ENCODE measurements at places on chromosomes 5 and 9. TPM values are rescaled to one million over a fixed set of nuclear protein-coding genes. Genes with fewer than 3 reads are reported as not detected.

The ADAMTSL1 gene
- 0.68 TPM for total RNA-seq

The HAVCR2 gene
- total RNA-seq: 1.0 TPM

The TEX53 gene
- total RNA-seq: not detected

The OBP2B gene
- total RNA-seq: not detected

The BARHL1 gene
- not detected for total RNA-seq

The ADCY2 gene
- total RNA-seq: 0.07 TPM

The LHX6 gene
- 0.34 TPM for total RNA-seq

The PCDHGA1 gene
- total RNA-seq: 0.43 TPM

The FOXD4L3 gene
- total RNA-seq: 0.21 TPM

The PCDHB12 gene
- 0.28 TPM for total RNA-seq

The ZNF658 gene
- 6.8 TPM for total RNA-seq

The ADAMTS2 gene
- not detected for total RNA-seq

The CAVIN4 gene
- 0.43 TPM for total RNA-seq

The ADGRD2 gene
- 0.34 TPM for total RNA-seq

The ZNG1E gene
- total RNA-seq: 77.5 TPM

The SLC36A2 gene
- not detected for total RNA-seq

The ANKRD31 gene
- 0.34 TPM for total RNA-seq

The TRPM6 gene
- under 0.01 TPM for total RNA-seq

The IL3 gene
- total RNA-seq: not detected

The SPATA31D4 gene
- total RNA-seq: not detected

The NUTM2G gene
- total RNA-seq: not detected

The TMEM252 gene
- total RNA-seq: not detected

The ABITRAM gene
- total RNA-seq: 10.9 TPM

The CRB2 gene
- total RNA-seq: not detected

The STKLD1 gene
- 0.07 TPM for total RNA-seq

The LCN1 gene
- not detected for total RNA-seq

The TMC1 gene
- total RNA-seq: 0.71 TPM

The COL23A1 gene
- under 0.01 TPM for total RNA-seq

The GABBR2 gene
- total RNA-seq: under 0.01 TPM
